ENCODE measurements at places on chromosomes 7 and 10. TPM values are rescaled to one million over a fixed set of nuclear protein-coding genes. Genes with fewer than 3 reads are reported as not detected.

DNA sequence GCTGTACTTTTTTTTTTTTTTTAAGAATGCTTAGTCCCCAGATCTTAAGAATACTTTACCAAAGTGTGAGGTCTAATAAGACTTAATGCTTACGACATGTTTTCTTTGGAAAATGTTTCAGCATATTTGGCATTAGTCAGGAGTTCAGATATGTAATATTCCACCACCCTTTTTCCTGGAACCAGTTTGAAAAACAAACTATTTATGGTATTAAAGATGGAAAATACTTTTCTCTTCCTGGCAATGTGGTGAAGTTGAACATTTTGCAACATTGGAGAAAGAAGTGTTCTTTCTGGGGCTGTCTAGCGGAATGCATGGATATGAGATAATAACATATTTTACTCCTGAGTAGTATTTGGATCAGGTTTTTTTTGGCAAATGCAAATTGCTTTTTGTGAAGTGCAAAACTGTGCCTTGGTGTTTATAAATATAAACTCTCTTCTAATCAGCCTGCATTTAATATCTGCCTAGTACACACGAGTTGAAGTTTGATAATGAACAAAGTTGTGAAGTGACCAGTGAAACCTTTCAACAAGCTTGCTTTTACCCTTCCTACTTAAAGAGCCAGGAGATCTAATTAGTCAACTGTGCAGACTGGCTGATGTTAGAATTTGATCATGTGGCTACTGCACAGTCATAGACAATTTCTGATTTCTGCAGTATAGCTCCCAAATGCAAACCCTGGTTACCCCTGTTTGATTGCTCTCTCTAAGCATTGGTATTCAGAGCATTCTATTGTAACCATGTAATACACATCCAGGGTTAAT lies 20.9 kb downstream of the MAP3K8 start:
- no peak for DNase-seq

- DNase-seq = no peak
These were observed 13.5 kb downstream of the REEP3 start for GRCh38 chr10:63534723-63535122.

GRCh38 chr7:5083311-5083711 lies 37.7 kb downstream of the RBAK start:
- no peak for DNase-seq

- DNase-seq = no peak
These were observed 1.6 kb downstream of the KNDC1 start for GRCh38 chr10:133161486-133162109.

- DNase-seq = no peak
These were observed 337.5 kb upstream of the KAT6B start for GRCh38 chr10:74488907-74489306.

GRCh38 chr7:47571331-47572093 lies 10.4 kb downstream of the TNS3 start:
- peak; percentile 82 for DNase-seq

GRCh38 chr7:47653550-47654411 lies 71.9 kb upstream of the TNS3 start:
- no peak for DNase-seq

DNA sequence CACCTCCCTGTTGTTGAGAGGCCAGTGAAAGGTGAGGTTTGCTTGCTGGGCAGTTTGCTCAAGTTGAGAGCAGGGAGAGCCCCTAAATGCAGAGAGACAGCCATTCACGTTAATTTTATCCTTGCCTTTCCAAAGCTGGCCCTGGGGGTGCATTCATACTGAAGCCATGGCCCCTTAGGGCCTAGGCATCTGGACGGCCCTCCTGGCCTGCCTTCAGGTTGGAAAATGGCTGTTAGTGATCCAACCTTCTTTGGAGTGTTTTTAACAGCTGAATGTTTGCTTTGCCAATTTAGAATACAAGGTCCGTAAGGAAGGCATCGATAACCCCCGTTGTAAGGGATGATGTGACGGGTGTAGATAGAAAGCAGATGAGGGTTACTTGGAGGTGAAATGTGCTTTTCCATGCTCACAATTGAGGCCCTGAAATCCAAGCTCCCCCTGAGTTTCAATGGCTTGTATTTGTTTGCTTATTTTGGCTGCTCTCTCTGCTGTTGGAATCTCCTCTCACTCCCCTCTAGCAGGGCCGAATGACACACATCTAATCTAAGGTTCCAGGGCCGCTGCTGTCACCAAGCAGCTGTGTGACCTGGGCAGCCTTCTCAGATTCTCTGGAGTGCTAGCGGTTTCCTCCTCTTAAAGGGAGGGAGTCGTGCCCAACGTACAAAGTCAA lies 171.6 kb upstream of the MKI67 start:
- DNase-seq = peak; percentile 71

DNA sequence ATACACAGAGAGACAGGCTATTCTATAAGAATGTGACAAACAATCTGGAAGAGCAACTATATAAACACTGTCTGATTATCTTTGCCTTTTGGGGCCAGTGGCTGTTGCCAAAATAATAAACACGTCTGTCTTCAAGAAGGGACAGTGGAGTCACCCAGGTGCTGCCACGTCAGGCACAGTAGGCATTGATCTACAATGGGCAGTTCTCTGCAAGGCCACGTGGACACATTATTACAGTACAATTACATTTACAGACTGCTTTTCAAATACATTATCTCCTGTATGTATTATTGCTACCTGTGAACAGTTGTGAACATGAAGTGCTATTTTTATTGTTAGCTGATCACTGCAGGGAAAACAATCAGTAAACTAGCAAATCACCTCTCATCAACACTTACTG lies 14.0 kb downstream of the DNMBP start:
- no peak for DNase-seq

GRCh38 chr7:28346256-28346655 lies 66.1 kb upstream of the CREB5 start:
- no peak for DNase-seq

DNA sequence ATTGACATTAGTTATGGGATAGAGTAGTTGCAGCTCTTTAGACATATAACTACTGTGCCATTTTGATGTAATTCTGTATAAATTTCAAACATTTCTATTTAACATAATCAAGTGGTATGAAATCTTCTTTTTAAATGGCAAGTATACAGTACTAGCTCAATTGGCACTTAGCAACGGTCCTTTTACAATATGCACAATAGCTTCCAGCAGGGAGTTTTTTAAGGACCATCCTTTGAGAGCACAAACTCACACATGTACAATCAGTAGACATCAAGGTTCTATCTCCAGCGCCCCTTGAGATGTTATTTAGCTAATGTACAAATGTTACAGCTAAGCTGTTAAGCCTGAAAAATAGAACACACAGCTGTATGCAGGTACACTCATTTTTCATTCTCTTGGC lies 480.7 kb downstream of the TFEC start:
- DNase-seq = no peak

Gene CAMK2B
- total RNA-seq = 1.1 TPM

Gene CALY
- 0.41 TPM for total RNA-seq

Gene SAMD9L
- total RNA-seq = 14.9 TPM

Gene FAM237B
- not detected for total RNA-seq
